ENCODE measurements at places on chromosomes 12 and 14.

DNA sequence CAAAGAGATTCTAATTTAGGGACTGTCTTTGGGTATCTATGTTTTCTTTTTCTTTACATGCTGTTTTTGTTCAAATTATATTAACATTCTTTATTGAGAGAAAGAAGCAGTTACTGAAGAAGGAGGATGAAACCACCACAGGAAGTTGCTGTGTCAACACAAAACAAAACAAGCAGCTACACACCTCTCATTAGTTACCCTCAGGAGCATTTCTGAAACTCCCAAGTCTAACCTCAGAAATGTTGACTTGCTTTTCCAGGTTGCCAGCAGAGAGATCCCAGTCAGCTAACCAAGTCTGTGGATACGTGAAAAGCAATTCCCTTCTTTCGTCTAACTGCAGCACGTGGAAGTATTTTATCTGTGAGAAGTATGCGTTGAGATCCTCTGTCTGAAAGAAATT lies 33.5 kb downstream of the CLEC1A start:
- DNase-seq, result no peak

DNA sequence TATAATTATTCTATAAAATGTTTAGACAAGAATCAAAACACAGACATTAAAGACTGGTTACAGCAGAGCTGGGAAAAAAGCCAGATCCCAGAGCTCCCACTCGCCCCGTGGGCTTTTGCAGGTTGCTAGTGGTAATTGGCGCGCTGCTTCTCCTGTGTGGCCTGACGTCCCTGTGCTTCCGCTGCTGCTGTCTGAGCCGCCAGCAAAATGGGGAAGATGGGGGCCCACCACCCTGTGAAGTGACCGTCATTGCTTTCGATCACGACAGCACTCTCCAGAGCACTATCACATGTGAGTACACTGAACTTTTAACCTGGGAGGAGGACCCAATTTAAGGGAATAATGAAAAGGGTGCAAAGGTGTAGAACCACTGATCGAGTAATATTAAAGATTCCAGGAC lies 7.5 kb downstream of the TMEM52B start:
- no peak for DNase-seq

DNA sequence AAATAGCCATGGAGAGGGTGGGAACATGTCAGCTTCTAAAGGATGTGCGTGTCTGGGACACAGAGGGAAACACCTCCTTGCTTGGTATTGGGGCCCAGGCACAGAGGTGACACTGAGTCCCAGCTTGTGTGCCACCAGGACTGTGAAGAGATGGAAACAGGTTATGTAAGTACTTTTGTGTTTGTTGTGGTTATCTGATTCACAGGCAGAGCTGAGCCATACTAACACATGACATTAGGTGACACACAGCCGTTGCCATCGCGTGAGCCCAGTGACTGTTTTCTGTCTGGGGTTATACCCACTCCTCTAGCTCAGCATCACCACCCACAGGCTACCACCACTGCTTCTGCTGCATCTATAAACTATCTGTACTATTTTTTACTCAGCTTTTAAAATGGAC lies 12.1 kb upstream of the FLVCR2 start:
- DNase-seq, result no peak

DNA sequence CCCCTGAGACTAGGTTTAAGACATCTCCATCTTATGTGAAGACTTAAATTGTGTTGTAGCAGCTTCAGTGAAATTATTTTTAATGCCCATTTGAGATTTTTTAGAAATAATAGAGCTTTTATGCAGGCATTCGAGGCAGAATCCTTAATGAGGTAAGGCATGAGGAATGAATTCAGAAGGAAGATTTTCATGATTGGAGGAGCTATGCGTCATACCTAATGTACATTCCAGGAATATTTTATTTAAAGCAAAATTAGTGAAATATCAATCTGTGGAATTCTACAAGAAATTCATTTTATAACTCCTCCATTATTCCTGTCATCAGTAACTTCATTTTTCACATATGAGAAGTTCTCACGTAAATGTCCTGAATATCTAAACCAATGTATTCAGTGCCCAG lies 36.0 kb upstream of the GARIN6 start:
- DNase-seq, result no peak

DNA sequence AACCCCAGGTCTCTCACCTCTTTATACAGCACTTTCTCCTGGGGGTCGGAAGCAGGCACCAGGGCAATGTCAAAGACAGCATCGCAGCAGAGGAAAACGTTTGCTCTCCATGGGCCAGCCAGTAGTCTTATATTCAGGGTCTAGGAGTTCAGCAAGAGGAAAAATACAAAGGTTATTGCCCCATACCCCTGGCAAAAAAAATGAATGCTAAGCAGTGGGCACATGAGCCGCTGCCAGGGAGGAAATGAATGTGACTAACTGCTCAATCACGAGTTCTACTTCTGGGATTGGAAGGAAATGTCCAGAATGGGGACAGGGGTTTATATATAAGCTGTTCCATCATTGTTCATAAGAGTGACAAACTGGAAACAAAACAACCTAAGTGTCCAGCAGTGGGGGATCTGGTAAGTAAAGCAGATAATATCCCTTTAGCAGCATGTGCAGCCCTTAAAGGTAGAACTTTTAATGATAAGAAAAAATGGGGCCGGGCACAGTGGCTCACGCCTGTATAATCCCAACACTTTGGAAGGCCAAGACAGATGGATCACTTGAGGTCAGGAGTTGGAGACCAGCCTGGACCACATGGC lies 53.8 kb downstream of the PHETA1 start:
- no peak for DNase-seq

DNA sequence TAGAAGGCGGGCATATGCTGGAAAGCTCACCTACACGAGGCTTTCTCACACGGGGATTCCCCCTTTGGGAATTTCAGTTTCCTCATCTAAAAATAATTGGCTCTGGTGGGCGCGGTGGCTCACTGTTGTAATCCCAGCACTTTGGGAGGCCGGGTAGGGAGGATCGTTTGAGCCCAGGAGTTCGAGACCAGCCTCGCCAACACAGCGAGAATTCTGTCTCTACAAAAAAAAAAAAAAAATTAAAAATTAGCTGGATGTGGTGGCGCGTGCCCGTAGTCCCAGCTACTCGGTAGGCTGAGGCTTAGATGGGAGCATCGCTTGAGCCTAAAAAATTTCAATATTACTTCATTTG lies 400 bp upstream of the NDUFA12 start:
- DNase-seq, result no peak

DNA sequence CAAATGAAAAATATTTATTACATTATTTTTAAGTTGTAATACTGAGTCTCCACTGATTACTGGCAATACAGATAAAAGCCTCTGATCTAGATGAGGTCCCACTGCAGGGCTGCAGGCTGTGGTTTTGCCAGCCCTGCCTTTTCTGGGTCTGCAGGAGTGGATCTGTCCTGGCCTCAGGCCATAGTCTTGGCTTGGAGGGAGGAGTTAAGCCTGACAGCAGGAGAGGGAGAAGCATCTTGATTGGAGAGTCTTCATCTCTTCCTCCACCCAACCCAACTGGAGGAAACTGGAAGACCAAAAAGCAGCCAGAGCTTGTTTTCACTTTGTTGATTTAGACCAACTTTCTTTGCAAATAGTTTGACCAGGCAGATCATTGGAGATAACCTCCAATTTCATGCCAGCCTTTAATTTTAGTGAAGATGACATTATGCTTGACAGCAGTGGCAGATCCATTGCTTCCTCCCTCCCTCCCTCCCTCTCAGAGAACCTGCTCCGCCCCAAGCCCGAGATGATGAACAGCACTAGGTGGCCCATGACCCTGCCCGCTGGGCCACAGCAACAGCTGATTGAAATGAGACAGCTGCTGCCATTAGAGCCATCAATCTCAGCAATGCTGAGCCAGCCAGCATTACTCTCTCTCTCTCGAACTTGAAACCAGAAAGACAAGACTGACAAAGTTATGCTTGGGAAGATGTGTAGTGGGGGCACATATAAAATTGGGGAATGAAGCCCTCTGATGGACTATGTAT lies 222.4 kb downstream of the GLT1D1 start:
- DNase-seq, result no peak

DNA sequence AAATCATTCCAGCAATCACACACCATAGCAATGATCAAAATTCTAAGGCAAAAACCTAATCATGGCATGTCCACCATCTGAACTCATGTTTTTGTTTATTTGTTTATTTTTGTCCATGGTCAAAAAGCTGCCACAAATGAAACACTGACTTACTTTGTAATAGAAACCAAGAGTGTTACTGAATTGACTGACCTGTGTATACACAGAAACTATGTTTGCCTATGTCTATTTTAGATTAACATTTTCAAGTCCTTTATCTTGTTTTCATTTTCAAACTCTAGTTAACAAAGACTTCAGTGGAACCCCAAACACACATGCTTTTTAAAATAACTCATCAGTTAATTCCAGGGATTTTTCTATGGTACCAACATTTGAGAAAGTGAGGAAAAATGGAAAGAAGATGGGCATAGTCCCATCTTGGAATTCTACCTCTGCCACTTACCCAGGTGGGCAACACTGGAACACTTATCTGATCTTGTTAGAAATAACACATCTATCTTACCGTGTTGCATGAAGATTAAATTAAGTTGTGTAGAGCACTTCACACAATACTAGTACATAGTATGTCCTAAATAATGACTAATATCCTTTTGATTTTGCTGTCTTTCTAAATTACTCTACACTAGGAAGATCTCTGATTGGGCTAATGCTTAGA lies 6.4 kb downstream of the LUM start:
- no peak for DNase-seq

GRCh38 chr14:95296966-95297365 lies 22.7 kb downstream of the CLMN start:
- DNase-seq, result no peak

- peak; percentile 50 for DNase-seq
These were observed 70.1 kb downstream of the SLC6A15 start for GRCh38 chr12:84842406-84843013.

DNA sequence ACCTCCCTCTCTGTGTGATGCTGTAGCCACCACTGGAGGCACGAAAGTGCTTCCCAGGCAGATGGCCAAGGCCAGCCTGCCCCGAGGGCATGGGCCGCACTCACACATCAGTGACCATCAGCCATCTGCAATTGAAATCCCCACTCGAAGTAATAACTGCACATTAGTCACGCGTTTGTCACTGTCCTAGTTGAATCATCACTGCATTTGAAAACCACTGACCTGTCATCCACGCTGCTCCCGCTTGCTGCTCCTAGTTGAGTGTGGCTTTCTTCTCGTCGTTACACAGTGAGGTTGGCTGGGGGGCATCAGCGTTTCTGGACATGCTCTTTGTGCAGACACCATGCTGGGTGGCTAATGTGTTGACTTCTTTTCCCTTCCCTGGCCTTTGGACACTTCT lies 176.1 kb downstream of the ADGRD1 start:
- DNase-seq, result no peak

- no peak for DNase-seq
These were observed 223.4 kb upstream of the BTG1 start for GRCh38 chr12:92369056-92369455.

- no peak for DNase-seq
These were observed 66.4 kb downstream of the PTHLH start for GRCh38 chr12:27906127-27906500.

DNA sequence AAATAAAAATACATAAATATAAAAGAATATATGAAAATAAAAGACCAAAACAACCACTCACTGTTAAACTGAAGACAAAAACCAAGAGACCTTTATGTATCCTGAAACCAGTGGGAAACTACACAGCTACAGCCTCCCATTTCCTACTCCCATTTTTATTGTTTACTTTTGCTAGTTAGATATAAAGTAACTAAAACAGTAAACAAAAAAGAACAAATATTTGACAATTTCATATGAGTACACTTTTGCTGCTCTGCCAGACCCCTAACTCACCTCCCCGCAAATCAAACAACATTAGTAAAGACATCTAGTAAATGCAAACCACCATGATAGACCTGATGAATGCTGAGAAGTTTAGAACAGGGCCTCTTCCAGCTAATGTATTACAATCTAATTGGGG lies 97.1 kb downstream of the BCL2L14 start:
- DNase-seq, result no peak

DNA sequence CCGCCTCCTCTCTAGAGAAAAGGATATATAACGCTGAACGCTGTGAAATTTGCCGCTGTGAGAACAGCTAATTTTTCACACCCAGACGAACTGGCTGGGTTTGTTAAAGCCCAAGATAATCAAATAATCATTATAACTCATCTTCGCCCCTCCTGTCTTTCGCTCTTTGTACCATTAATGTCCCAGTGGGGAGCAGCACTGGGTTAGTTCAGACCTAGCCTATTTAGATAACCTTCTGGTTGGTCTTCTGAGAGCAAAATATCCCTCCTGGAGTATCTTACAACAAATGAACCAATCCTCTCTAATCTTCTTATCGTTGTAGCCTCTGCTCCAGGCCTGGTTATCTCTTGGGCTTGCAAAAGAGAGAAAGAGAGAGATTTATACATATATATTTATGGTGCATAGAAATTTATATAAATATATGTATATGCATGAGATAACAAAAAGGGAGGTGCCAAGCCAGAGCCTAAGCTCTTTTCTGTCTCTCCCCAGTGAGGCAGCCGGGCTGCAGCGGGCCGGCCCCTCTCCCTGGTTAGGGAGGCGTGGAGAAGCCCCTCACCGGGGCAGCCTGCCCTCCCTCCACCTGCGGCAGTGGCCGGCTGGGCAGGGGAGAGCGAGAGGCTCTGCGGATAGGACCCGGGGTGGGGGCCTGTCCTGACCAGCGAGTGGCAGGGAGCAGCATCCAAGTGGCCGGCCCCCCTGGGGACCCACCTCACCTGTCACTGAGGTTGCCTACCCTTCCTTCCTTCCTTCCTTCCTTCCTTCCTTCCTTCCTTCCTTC lies 202.0 kb upstream of the LHX5 start:
- no peak for DNase-seq

GRCh38 chr12:100539202-100539601 lies 34.3 kb upstream of the GAS2L3 start:
- DNase-seq, result no peak

- no peak for DNase-seq
These were observed 72.5 kb downstream of the TSPAN11 start for GRCh38 chr12:30999011-30999410.

- DNase-seq, result no peak
These were observed 516.9 kb downstream of the SLC16A7 start for GRCh38 chr12:60112763-60113162.

DNA sequence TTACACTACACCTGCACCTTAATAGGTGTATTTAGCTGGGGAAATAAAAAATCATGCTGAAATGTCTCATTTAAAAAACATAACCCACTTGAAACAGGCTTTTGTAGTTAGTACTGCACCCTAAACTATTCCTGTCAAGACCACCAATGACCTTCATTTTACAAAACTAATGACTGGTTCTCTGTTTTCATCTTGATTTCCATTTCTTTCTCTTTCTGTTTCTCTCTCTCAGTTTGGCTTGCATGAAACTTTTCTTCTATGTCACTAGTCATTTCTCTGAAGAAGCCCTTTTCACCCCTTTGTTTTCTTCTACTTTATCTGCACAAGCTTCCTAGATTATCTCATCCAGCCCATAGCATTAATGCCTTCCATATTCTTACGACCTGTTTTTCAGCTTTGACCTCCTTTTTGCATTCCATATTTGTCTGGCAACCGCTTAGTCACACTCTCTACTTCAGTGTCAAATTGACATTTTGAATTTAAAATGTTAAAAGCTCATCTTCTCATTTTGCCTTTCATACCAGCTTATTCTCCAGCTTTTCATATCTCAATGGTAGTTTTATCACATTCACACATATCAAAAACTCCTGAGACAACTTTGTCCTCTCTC lies 32.7 kb upstream of the KLRF1 start:
- DNase-seq, result no peak

- DNase-seq, result no peak
These were observed 15.2 kb downstream of the LRCOL1 start for GRCh38 chr12:132595183-132595582.
